ENCODE measurements at places on chromosomes 3 and 15. TPM values are rescaled to one million over a fixed set of nuclear protein-coding genes. Genes with fewer than 3 reads are reported as not detected.

The TIMP4 gene
- total RNA-seq: 0.08 TPM

The TMEM158 gene
- total RNA-seq: 11.4 TPM

The HDC gene
- not detected for total RNA-seq

The TMEM108 gene
- not detected for total RNA-seq

The CD200 gene
- total RNA-seq: not detected

The ZDHHC3 gene
- 55.3 TPM for total RNA-seq

The CLSTN2 gene
- total RNA-seq: 0.05 TPM

The KCNMB3 gene
- total RNA-seq: 0.13 TPM

The PIF1 gene
- 20.1 TPM for total RNA-seq

The ACAP2 gene
- total RNA-seq: 39.6 TPM

GRCh38 chr3:31680072-31680870 is 147.5 kb downstream of the STT3B start:
- no peak for DNase-seq

- no peak for DNase-seq
Observed at GRCh38 chr15:82030176-82030575, 15.6 kb downstream of the MEX3B start.

GRCh38 chr3:52236424-52236886 is 2.5 kb downstream of the TWF2 start:
- no peak for DNase-seq

GRCh38 chr3:55409806-55410205 is 77.3 kb downstream of the WNT5A start:
- DNase-seq: no peak

DNA sequence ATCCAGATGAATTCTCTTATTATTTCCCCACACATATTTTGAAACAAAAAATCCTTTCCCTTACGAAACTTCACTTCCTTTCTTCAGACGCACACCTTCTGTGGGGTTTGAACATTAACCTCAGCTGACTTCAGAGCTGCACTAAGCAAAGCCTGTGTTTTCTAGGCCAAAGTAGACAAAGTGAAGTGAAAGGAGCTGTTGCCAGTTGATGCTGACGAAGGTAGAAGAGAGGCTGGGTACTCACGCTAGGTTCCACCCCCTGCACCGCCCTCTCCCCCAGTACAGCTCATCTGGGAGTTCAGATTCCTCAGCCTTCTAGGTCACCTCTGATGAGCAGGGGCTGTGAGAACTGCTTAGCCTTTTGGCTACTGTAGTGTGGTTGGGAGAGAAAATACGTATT is 24.1 kb downstream of the DUT start:
- no peak for DNase-seq

DNA sequence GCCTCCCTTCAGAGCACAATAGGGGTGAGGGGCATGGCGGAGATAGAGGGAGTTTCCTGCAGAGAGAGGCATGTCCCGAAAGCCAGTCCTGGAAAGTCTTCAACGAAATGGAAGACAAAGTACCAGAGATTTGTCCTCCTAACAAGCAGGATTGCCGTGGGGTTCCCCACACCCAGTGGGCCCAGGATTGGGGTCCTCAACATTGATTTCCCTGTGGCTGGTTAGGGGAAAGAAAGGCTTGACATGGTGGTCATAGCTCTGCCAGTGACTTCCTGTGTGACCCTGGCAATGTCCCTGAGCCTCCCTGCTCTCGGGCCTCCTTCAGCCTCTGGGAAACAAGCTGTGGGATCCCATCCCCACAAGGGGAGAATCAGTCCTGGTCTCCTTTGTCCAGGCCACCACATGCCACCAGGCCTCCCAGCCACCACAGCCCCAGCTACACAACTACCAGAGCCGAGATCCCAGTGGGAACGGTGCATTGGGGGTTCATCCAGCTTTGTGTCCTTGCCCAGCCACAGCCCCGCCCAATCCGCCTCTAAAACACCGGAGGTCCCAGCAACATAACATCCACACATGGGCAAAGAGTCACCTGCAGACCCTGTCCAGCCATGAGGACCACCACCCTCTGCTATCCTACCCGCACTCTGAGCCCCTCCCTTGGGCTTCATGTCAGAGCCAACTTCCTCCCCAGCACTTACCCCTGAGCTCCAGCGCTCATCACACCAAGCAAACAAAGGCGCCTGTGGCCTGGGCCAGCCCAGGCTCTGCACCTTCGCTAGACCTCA is 63.0 kb downstream of the ADAMTS17 start:
- no peak for DNase-seq

DNA sequence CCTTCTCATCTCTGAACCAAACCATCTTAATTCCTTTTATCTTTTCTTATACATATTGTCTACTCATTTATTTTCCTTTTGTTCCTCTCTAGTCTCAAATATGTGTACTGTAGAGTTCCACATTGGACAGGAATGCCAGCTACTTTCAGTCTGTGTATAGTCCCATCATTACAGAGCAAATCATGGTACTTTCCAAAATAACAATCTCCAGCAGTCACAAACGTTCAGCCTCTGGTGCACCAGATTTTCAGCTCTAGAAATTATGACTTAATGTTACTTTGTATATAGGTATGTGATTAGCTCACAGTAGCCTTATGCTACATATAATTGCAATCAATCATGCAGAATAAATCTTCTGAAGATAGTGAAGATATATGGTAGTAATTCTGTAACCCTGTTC is 32.5 kb upstream of the TM4SF4 start:
- DNase-seq: no peak

- no peak for DNase-seq
Observed at GRCh38 chr3:32961189-32961715, 9.8 kb downstream of the CCR4 start.

DNA sequence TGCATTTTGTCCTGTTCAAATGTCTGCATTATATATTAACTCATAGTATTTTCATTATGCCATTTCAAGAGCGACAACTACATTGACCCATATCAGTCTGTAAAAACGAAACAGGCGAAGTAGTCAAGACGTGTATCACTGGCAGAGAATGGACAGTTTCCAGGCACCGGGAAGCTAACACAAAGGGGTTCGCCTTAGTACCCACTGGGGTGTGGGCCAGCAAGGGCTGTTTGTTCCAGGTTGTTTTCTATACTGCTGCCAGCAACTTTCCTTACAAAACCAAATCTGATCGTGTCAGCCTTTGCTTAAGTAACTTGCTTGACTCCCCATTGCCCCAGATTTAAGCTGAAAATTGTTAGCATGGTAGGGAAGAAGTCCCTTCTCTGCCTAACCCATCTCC is 87.1 kb downstream of the CGNL1 start:
- no peak for DNase-seq

DNA sequence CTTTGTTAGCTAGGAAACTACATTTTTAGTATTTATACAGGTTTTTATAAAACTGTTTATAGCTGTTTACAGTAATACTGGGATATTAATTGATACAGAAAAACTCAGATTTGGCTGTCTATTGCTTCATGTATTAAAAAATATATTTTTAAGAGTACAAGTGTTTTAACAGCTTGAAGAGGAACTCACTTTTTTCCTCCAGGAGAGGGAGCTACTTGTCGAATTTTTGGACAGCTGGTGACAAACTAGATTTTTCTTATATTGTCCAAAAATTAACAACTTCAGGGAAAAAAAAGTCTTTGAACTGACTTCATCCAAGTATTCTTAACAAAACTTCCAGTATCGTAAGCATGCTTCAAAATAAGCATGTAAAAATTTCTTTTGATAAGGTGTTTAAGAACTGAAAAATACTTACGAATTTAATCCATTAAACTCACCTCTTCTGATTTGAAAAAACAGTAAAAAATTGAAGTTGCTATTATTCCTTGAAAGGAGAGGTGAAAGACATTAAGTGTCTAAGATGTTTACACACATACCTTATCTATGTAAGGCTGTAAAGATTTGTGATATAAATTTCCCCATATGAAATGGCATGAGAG is 4.0 kb downstream of the DIPK2A start:
- no peak for DNase-seq

- DNase-seq: peak; percentile 6
Observed at GRCh38 chr3:171256445-171257250, 203.6 kb downstream of the TNIK start.

- DNase-seq: no peak
Observed at GRCh38 chr3:70180664-70181063, 131.8 kb downstream of the MDFIC2 start.

DNA sequence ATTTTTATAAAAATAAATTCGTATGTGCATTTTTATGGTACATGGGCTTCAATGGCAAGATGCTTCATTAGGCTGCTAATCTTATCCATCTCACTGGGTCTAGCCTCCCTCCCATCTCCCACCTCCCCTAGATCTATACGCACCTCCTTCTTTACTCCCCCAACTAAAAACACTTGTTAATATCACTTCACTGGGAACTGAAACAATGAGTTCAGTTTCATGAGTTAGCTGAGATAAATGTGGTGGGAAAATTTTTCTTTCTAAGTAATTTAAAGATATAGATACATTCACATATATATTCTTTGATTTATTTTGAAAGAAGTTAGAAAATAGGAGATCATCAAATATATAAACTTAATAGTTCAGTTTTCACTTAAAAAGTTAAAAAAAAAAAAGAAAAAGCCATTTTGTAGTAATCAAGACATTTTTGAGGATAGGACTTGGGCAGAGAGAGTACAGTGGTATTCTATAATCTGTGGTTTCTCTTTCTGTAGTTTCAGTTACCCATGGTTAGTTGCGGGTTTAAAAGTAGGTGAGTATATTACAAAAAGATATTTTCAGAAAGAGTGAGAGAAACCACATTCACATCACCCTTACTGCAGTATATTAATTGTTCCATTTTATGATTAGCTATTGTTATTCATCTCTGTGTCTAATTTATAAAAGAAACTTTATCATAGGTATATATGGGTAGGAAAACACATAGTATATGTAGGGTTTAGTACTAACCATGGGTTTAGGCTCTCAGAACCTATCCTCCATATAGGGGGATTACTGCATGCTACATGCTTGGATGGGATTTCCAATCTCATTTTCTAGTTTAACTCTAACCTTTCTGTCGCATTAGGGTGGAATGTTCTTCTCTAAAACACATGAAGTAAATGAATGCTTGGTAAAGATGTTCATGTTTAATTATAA is 316.0 kb upstream of the CBLB start:
- DNase-seq: no peak

- DNase-seq: no peak
Observed at GRCh38 chr3:34777386-34777785, 861.9 kb upstream of the ARPP21 start.

- DNase-seq: no peak
Observed at GRCh38 chr15:67855842-67856241, 16.0 kb upstream of the RNU6-1 start.

DNA sequence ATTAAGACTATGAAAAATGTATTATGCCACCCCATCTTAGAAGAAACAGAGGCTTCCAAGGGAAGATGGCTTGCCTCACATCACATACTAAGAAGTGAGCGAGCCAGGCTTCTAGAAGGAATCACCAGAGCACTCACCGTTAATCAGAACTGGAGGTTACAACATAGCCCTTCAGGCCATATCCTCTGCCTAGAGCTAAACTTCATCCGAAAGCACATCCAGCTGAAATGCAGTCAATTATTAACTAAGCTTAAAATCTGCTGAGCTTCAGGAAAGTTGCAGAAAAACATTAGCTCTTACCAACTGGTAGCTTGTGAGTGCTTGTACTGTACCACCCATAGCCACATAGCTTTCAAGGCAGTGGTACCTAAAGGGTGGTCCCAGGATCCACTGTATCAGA is 483.2 kb downstream of the TBL1XR1 start:
- no peak for DNase-seq

GRCh38 chr3:58116985-58117384 is 93.8 kb downstream of the DNASE1L3 start:
- DNase-seq: no peak

DNA sequence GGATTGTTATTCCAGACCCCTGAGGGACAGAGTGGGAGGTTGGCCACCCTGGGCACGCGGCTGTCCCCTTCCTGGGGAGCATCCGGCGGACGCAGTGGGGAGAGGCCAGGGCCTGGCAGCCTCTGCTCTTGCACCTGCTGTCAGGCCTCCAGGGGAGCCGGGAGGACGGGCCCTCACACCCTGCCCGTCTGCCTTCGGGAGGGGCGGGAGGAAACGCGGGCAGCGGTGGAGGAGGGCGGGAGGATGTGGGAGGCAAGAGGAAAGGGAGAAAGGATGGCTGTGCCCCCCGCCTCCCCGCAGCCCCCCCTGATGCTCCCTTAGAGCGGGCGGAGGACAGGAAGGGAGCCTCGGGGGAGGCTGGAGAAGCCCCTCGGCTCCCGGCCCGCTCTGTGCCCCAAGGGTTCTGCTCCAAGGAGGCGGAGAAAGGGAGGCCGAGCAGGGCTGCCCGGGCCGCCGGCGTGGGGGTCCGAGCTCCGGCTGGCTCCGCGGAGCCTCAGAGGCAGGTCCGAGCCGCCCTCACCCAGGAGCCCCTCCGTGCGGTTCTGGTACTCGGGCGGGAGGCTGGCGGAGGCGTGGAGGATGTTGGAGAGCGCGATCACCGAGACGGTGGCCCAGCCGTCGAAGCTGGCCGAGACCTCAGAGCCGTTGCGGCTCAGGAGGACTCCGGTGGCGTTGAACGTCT is 40.9 kb downstream of the MUC20 start:
- no peak for DNase-seq

- no peak for DNase-seq
Observed at GRCh38 chr15:59904450-59905135, 99.5 kb upstream of the FOXB1 start.

- no peak for DNase-seq
Observed at GRCh38 chr15:69244798-69245197, 53.9 kb upstream of the PAQR5 start.

- peak; percentile 98 for DNase-seq
Observed at GRCh38 chr3:170751083-170751898, 118.7 kb downstream of the RPL22L1 start.

DNA sequence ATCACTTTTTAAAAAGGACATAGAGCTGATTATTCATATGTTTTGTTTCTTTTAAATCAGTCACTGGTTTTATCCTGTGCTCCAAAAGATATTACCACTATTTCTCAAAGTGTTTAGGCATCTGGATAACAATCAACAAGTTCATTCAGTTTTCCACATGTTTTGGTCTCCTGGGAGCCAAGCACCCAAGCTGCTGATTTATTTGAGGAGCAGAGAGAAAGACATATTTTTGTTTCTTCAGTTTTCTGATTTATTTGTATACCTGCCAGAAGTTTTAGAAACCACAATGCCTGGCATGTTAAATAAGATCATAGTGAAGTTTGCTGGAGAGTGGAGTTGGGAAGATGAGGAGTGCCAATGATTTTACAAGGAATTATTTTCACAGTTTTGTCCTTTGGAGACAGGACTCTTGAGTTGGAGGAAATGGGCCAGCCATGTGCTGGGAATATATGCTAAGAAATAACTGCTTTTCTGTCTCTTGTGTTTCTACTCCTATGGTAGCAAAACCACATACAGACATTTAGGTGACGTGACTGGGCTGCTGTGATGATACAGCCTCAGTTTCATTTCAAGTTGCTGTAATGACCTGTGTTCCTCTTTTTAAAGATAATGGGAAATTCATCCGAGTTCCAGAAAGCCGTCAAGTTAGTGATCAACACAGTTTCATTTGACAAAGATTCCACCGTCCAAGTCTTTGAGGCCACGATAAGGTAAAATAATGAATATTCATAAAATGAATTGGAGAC is 11.7 kb downstream of the EDEM1 start:
- no peak for DNase-seq

All from SJSA1 (cell line).